Spinal cord (tissue), 10 donors: ENCODE measurements at places on chromosomes 12 and 14.

GRCh38 chr14:106694638-106695393 lies 1168.4 kb downstream of the TMEM121 start:
- H3K4me1 ChIP-seq: no peaks in the 10 kb centered on the region
- H3K27ac ChIP-seq: no peak overlapping the region
- H3K27me3 ChIP-seq: no peaks in the 10 kb centered on the region
- DNase-seq: no peak
- H3K4me3 ChIP-seq: no peak overlapping the region

DNA sequence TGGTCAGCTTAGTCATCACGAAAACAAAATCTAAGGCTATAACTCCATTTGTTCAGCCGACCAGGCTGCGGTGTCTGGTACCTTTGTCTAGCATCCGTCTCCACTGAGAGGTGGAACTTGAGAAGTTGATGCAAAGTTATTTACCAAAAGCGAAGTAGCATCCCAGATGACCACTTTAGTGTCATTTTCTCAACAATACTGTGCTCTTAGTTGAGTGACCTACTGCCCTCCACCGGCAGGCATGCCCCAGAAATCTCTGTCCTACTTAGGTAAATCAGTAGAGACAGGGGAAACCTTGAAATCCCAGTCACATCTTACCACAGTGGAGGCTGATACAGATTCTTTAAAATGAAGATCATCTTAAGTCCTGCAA lies 1.3 kb upstream of the ST8SIA1 start:
- peaks cover 8% of the 10 kb centered on the region for H3K4me1 ChIP-seq
- H3K4me3 ChIP-seq: peak overlapping the region; percentile 79
- DNase-seq: no peak

GRCh38 chr12:65170209-65170881 lies 962 bp downstream of the LEMD3 start:
- H3K27ac ChIP-seq: peak overlapping the region; percentile 96
- H3K4me3 ChIP-seq: peak overlapping the region; percentile 85
- H3K36me3 ChIP-seq: peaks cover 4% of the 10 kb centered on the region
- peaks cover 3% of the 10 kb centered on the region for H3K4me1 ChIP-seq
- peak; percentile 13 for DNase-seq

- H3K4me1 ChIP-seq: peaks cover 2% of the 10 kb centered on the region
- H3K4me3 ChIP-seq: no peak overlapping the region
- H3K27ac ChIP-seq: no peak overlapping the region
- peaks cover 16% of the 10 kb centered on the region for H3K36me3 ChIP-seq
Measured at GRCh38 chr12:14460212-14460841, 94.8 kb downstream of the ATF7IP start.

- no peak overlapping the region for H3K27ac ChIP-seq
- H3K4me3 ChIP-seq: no peak overlapping the region
- H3K27me3 ChIP-seq: no peaks in the 10 kb centered on the region
- peaks cover 8% of the 10 kb centered on the region for H3K4me1 ChIP-seq
- no peak for DNase-seq
Measured at GRCh38 chr14:91501951-91502930, 7.9 kb downstream of the PPP4R3A start.

DNA sequence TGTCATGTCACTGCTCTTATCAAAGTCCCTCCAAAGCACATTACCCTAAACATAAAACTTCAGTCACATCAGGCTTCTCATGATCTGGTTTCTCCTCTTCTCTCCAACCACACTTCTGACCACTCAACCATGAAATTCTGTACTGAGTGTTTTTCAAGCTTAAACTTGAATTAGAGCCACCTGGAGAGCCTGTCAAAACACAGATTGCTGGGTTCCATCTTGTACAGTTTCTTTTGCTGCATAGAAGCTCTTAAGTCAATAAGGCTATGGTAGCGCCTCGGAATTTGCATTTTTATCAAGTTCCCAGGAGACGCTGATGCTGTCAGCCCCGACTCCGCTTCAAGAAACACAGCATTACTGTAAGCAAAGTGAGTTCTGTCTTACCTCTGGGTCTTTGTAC lies 16.4 kb upstream of the SRRM4 start:
- DNase-seq: no peak
- H3K4me1 ChIP-seq: no peaks in the 10 kb centered on the region
- H3K36me3 ChIP-seq: no peaks in the 10 kb centered on the region
- H3K4me3 ChIP-seq: no peak overlapping the region
- H3K27ac ChIP-seq: no peak overlapping the region

DNA sequence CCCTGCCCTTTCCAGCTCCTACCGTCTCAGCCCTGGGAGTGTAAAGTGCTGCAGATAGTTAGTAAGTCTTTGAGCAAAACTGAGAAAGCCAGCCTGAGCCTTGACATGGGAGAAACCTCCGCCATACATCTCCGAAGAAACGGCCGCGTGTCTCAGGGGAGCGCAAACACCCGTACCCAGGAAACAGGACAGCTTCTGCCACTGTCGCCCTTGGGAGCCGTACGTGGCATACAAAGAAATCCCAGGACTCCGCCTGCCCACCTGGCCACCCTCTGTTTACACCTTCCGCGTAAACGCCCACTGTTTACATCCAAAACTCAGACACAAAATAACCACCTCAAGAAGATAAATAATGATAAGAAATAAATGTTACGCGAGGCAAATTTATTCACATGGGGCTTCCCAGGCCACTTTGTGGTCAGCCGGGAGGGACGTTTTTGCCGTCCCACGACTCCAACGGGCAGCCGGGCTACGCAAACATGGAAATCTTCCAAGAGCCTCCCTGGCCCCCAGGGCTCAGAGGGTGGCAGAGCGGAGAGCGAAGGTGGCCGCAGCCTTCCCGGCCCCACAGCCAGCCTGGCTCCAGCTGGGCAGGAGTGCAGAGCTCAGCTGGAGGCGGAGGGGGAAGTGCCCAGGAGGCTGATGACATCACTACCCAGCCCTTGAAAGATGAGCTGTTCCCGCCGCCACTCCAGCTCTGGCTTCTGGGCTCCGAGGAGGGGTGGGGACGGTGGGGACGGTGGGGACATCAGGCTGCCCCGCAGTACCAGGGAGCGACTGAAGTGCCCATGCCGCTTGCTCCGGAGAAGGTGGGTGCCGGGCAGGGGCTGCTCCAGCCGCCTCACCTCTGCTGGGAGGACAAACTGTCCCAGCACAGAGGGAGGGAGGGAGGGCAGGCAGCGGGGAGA lies at the start of gene BDKRB2:
BDKRB2 (plus strand) TSS at position 689 of the 908 bp plus-strand sequence. CDS start 32,269 bp downstream, outside the sequence.
- peak; percentile 40 for DNase-seq
- H3K4me3 ChIP-seq: peak within 1 kb of the TSS; percentile 48
- no peaks in the 10 kb centered on the region for H3K27me3 ChIP-seq
- peaks cover 22% of the 10 kb centered on the region for H3K4me1 ChIP-seq
- H3K27ac ChIP-seq: no peak within 1 kb of the TSS

DNA sequence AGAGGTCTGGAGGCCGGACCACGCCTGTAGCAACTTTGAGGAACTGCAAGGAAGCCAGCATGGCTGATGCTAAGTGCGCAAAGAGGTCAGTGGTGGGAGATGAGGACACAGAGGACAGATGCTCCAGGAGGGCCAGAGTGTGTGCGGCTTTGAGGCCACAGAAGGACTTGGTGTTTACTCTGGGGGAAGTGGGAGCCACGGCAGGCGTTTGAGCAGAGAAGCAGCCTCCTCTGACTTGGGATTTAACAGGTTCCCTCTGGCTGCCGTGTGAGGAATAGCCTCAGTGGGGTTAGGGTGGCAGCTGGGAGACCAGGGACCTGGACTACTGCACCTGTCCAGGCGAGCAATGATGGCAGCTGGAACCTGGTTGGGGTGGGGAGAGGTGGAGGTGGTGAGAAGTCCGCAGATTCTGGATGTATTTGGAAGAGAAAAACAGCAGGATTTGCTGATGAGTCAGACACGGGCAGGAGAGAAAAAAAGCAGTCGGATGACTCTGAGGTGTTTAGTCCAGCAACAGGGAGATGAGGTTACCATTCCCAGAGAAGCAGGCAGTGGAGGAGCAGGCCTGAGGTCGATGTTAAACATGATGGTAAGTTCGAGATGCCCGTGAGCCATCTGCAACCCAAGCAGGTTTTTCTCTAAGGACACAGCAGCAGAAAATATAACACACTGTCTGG lies 143.5 kb downstream of the SCARB1 start:
- DNase-seq: no peak
- H3K27me3 ChIP-seq: peaks cover 7% of the 10 kb centered on the region
- no peak overlapping the region for H3K4me3 ChIP-seq
- H3K27ac ChIP-seq: peak overlapping the region; percentile 22

- H3K36me3 ChIP-seq: no peaks in the 10 kb centered on the region
- H3K4me1 ChIP-seq: peaks cover 7% of the 10 kb centered on the region
- H3K27me3 ChIP-seq: no peaks in the 10 kb centered on the region
- H3K4me3 ChIP-seq: no peak overlapping the region
Measured at GRCh38 chr12:129103231-129103630, 250.0 kb downstream of the GLT1D1 start.

DNA sequence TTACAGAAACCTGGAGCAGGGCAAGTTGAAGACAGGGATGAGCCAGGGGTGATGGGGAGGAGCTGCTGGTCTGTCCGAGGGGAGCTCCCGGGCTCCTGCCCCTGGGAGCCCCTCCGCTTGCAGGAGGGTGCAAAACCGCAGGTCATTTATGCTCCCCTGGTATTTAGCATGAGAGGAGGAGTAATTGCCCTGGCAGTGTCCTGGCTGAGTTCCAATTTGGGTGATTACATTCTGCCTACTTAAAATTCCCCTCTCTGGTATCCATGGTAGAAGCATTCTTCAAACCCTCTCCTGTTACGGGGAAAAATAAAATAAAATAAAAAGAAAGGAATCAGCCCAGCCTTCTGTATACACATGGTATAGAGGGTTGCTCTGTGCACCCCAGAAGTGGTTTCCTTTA lies 61.7 kb upstream of the VRK1 start:
- H3K36me3 ChIP-seq: no peaks in the 10 kb centered on the region
- H3K4me1 ChIP-seq: peaks cover 10% of the 10 kb centered on the region
- no peak overlapping the region for H3K4me3 ChIP-seq

DNA sequence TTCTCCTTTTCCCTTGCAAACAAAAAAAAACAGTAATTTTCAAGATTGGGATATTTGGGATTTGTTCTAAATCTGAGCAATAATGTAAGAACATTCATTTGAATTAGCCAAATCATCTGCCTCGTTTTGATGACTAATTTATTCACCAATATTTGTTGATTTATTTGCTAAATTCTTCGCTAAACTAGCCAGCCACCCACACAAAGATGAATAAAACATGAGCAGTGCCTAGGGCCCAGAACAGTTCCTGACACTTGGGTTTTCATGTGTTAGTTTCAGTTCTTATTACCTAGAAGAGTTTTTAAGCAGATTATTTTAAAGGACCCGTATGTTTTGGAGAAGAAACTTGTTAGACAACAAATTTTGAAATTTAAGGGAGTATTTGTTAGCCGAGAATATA lies 1.4 kb downstream of the ETNK1 start:
- H3K4me1 ChIP-seq: peaks cover 9% of the 10 kb centered on the region
- peak; percentile 15 for DNase-seq
- no peaks in the 10 kb centered on the region for H3K27me3 ChIP-seq
- H3K27ac ChIP-seq: peak overlapping the region; percentile 97
- H3K4me3 ChIP-seq: peak overlapping the region; percentile 99
- H3K36me3 ChIP-seq: no peaks in the 10 kb centered on the region

DNA sequence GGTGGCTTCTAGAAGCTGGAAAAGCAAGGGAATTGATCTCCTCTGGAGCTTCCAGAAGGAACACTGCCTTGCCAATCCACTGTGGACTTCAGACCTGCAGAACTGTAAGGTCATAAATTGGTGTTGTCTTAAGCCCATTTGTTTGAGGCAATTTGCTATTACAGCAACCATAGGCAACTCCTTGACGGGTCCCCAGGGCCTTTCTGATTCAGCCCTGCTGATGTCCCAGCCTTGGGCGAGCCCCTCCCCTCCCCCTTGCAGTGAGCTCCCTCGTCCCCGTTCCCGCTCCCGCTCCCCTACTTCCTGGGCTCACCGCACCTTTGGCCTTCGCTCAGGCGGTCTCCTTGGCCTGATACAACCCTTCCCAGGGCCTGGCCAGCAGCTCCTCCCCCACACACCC lies 18.9 kb upstream of the DIO3 start:
- no peak for DNase-seq
- no peaks in the 10 kb centered on the region for H3K27me3 ChIP-seq
- H3K36me3 ChIP-seq: no peaks in the 10 kb centered on the region
- H3K27ac ChIP-seq: no peak overlapping the region

GRCh38 chr12:133235401-133236112 lies at the start of gene ANHX:
ANHX (minus strand) TSS chr12:133235877; CDS start chr12:133234356, 1,521 bp downstream.
- H3K36me3 ChIP-seq: no peaks in the 10 kb centered on the region
- H3K27ac ChIP-seq: no peak within 1 kb of the TSS
- H3K4me3 ChIP-seq: no peak within 1 kb of the TSS
- H3K4me1 ChIP-seq: no peaks in the 10 kb centered on the region
- no peak for DNase-seq
- H3K27me3 ChIP-seq: no peaks in the 10 kb centered on the region

DNA sequence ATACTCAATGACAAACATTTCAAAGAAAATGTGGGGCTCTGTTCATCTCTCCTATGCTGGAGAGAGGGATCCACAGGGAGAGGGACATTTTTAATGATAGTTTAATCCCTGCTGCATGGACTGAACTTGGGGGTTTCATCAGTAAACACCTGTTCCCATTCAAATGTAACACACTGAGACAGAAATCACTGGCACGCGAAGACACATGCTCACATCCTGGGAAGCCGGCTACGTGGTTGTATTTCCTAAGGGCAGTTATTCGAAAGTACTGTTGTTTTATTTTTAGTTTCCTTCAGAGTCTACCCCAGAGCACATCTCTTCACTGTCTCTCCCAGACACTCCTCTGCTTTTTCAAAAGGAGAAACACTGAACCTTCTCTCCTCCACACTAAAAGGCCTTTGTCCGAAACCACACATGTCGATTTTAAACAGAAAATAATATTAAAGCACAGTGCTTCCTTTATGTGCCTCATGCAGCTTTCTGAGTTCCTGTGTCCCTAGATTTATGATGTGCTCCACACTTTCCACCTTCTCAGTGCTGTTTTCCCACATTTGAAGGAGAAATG lies 52.8 kb downstream of the PTHLH start:
- no peak overlapping the region for H3K4me3 ChIP-seq
- H3K27ac ChIP-seq: no peak overlapping the region
- no peaks in the 10 kb centered on the region for H3K27me3 ChIP-seq
- H3K4me1 ChIP-seq: no peaks in the 10 kb centered on the region

GRCh38 chr12:131826097-131826928 lies 1.9 kb upstream of the MMP17 start:
- H3K27me3 ChIP-seq: peaks cover 7% of the 10 kb centered on the region
- no peak overlapping the region for H3K4me3 ChIP-seq
- DNase-seq: no peak
- peaks cover 44% of the 10 kb centered on the region for H3K4me1 ChIP-seq
- H3K36me3 ChIP-seq: no peaks in the 10 kb centered on the region
- no peak overlapping the region for H3K27ac ChIP-seq
